ENCODE measurements at places on chromosomes 3 and 15. TPM values are rescaled to one million over a fixed set of nuclear protein-coding genes. Genes with fewer than 3 reads are reported as not detected.

The GABRA5 gene
- not detected for total RNA-seq

The ALDH1A3 gene
- total RNA-seq: not detected

The SAMD7 gene
- not detected for total RNA-seq

The SERPINI2 gene
- not detected for total RNA-seq

DNA sequence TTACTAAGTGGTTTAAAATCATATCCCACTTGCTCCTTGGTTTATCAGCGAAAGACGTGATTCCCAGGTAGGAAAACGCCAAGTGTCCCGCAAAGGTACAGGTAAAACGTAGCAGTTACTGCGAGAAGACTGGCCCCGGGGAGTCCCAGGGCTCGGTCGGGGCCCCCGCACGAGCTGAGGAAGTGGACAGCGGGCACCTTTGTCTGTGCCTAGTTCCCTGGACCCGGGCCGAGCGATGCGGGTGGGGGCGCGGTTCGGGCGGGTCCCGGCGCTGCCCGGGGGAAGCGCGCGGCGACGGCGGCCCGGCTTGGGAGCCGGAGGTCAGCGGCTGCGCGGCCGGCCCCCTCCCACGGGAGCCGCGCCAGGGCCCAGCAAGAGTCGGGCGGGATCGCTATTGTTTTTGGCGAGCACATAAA lies 864 bp upstream of the NEO1 start:
- peak overlapping the region; percentile 53 for H3K27ac ChIP-seq
- peak overlapping the region; percentile 82 for H3K4me3 ChIP-seq
- no peaks in the 10 kb centered on the region for H3K36me3 ChIP-seq
- peaks cover 23% of the 10 kb centered on the region for H3K27me3 ChIP-seq

DNA sequence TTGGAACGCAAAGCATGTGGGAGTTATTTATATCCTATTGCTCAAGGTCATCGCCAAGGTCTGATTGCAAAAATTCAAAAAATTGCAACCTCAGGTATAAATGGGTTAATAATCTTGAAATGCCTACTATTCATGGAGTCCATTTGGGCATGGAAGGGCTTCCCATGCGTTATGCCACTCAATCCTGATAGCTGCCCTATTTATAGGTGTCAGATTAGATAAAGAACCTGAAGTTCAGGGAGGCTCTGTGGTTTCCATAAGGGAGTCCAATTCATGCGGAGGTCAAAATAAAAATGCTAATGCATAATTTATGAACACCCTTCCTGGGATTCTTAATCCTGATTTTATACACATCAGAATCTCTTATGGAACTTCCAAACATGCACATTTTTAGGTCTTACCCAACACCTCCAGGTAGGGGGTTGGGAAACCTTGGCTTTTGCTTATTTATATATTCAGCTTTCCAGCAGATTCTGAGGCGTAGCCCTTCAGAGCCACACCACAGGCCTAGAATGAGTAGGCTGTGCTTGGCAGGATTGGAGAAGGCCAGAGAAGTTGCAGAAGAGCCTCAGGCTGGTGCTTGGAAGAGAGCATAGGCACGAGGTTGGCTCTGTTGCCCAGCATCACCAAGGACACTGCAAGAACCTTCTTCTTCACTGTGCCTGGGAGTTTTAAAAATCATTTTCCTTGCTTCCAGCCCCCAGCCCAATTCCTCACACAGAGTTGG lies 324.4 kb upstream of the CFAP20DC start:
- no peak for DNase-seq
- H3K36me3 ChIP-seq: no peaks in the 10 kb centered on the region
- H3K27ac ChIP-seq: no peak overlapping the region
- H3K4me3 ChIP-seq: no peak overlapping the region

DNA sequence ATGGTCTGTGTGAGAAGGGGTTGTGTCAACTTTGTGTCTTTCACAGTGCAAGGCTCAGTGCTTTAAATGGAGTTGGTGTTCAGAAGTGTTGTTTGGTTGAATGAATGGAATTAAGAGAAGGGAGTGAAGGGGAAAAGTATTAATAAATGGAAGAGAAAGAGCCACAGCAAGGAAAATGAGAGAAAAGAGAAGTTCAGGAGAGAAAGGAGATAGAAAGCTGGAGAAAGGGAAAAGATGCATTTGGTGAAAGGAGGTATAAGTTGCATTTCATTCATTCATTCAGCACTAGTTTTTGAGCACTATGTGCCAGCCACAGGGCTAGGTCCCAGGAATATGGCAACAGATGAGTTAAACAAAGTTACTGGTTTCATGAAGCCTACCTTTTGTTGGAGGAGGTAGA lies 34.3 kb upstream of the PPP4R2 start:
- peaks cover 5% of the 10 kb centered on the region for H3K4me1 ChIP-seq
- H3K27me3 ChIP-seq: no peaks in the 10 kb centered on the region
- no peak overlapping the region for H3K4me3 ChIP-seq
- H3K36me3 ChIP-seq: no peaks in the 10 kb centered on the region

DNA sequence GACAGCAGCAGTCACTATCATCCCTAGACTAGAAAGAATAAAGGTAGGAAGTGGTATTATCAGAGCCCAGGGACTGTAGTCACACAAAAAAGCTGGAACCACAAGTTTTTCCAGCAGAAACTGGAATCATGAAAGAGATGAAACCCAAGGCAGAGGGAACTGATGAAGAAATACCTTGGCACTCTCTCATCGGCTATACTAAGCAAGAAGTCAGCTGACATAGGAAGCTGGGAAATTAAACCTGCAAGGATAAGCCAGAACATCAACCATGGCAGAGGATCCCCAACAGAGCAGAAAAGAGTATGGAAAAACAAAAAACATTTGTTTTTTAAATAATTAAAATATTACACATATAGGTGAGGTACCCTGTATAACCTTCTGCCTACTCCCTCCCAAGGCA lies 86.5 kb downstream of the AQR start:
- DNase-seq: no peak
- H3K4me1 ChIP-seq: no peaks in the 10 kb centered on the region
- no peak overlapping the region for H3K4me3 ChIP-seq
- no peaks in the 10 kb centered on the region for H3K27me3 ChIP-seq
- no peak overlapping the region for H3K27ac ChIP-seq

Measured in natural killer cell (primary cell).